EL (cell line): ENCODE measurements at places on chromosomes 5 and 9.

DNA sequence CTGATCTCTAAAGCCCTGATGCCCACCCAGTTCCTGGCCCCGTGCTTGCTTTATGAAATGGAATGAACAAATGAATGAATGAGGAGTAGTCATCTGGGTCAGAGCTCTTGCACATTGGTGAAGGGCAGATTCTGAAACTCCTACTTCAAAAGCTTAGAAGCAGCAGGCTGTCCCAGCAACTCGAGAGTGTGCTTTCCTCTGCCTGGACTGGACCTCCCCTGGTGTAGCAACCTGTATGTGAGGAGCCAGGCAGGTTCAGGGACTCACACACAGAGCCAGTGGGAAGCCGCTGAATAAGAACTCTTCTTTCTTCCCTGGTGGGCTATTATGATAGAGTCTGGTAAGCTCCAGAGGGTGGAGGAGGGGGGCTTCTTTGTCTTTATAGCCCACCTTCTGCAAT, 396.4 kb downstream of the CDK5RAP2 start:
- no peak for DNase-seq

DNA sequence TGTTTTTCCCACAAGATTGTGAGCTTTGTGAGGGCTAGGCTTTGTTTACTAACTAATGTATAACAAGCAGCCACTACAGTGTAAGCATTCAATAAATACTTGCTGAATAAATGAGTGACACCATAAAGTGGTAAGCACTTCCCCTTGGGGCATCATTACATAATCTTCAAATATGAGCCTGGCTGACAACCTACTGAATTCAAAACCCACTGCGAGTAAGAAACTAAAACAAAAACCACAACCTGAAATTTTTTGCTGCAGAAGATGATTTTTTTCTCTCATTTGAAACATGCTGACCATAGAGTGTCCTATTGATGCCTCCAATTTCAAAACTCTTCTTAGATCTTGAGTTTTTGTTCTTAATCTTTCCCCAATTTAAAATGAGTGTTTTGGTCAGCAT, 331.3 kb upstream of the CCNG1 start:
- no peak for DNase-seq

DNA sequence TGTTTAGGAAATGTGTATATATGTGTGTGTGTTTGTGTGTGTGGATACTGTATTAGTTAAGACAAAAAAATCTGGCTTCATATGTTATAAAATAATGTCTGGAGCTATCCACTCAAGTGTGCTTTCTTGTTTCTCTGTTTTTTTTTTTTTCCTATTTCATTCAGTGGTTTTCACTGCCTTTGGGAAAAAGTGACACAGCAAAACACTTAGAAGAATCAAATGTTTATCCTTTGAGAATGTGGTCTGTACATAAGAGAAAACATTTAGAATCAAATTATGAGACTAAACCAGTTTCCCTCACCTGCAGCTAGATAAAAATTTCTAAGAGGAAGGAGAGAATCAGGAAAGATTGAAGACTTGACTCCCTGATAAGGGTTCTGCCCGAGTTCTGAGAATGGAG, 8.1 kb downstream of the TMC1 start:
- no peak for DNase-seq

DNA sequence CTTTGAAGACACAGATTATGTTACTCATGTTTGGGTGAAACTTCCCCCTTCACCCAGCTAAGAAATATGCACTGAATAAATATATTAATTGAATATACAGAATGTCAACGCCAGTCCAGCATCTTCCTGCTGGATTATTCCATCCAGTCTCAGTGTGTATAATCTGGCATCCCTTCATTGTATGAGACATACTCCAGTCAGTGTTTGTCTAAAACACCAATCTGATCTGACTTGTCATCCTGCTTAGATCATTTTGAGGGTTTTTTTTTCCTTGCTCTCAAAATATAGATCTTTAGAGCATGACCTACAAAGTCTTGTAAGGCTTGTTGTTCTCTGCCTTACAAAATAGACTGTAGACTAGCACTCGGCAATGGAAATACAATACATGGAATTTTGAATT, 195.1 kb downstream of the SMARCA2 start:
- DNase-seq, result peak; percentile 16

DNA sequence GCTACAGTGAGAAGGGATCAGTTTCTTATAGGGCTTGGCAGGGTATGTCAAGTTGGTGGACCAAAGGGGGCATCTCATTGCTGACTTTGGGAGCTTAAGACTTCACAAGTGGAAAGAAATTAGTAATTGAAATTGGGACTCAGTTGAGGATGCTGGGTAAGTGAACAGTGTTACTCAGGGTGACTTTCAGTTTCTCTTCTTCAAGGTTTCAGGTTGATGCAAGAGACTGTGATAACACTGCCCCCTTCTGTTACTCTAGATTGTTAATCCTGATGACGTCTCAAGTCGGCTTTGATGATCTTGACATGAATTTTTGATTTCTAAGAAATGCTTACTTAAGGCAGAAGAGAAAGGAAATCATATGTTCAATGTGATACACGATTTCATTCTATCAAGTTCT, 21.3 kb downstream of the KCTD16 start:
- peak; percentile 78 for DNase-seq

DNA sequence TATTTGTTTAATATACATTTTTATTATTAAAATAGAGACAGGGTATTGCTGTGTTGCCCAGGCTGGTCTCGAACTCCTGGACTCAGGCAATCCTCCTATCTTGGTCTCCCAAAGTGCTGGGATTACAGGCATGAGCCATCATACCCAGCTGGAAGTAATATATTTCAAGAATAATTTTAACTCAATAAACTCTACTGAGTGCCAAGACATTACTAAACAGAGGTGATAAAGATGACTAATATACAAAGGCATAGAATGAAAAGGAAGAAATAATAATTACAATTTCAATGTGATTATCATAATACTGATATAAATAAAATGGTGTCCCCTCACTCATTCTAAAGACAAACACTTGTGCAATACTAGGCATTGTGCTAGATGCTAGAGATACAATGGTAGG, 13.9 kb downstream of the GOLPH3 start:
- DNase-seq, result no peak

- DNase-seq, result no peak
These were observed 139.0 kb downstream of the FOCAD start for GRCh38 chr9:20823051-20823450.

GRCh38 chr5:152990649-152991048, 499.8 kb upstream of the GRIA1 start:
- no peak for DNase-seq

- no peak for DNase-seq
These were observed 27.7 kb upstream of the GGTA1 start for GRCh38 chr9:121527371-121527770.

GRCh38 chr9:23379842-23380241, 446.2 kb downstream of the ELAVL2 start:
- no peak for DNase-seq

DNA sequence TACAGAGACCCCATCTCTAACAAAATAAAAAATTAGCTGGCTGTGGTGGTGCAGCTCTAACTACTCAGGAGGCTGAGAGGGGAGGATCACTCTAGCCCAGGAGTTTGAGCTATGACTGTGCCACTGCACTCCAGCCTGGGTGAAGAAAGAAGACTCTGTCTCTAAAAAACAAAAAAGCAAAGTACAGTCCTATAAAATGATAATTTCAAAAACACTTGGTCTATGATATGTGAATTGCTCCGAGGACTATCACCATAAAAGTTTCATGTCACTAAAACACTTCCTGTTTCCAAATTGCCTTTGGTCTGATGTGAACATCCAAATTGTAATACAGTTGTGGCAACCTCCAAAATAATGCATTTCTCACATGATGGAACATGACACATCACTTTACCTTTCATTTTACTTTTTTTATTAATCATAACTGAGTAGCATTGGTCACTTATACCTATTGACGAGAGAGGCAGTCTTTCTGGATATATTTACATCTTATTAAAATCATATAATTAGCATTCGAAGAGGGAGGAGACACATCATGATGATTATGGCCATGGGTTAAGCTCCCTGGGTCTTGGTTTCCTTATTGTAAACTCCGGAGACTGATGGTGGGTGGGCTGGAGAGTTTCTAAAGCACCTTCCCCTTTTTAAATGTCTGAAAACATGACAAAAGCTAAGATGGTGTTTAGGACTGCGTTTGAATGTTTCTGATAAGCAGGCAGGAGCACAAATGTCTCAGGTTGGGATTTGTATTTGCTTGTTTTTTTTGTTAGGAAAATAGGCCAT, 25.8 kb upstream of the CD180 start:
- DNase-seq, result no peak

DNA sequence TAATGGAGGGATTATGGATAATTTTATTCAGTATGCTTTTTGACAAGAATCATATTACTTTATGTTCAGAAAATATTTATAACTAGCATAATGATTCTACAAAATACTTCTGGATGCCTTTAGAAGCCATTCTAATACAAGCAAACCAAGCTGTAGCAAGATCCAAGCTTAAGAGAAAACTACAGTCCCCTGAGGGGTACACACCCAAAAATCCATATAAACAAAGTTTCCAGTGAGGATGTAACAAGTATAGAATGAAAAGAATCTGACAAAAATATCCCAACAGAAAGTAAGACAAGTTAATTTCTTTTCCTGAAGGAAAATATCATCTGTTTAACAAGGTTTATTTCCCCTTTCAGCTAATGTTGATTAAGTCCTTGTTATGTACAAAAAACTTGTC, 53.9 kb downstream of the MLLT3 start:
- DNase-seq, result peak; percentile 28

DNA sequence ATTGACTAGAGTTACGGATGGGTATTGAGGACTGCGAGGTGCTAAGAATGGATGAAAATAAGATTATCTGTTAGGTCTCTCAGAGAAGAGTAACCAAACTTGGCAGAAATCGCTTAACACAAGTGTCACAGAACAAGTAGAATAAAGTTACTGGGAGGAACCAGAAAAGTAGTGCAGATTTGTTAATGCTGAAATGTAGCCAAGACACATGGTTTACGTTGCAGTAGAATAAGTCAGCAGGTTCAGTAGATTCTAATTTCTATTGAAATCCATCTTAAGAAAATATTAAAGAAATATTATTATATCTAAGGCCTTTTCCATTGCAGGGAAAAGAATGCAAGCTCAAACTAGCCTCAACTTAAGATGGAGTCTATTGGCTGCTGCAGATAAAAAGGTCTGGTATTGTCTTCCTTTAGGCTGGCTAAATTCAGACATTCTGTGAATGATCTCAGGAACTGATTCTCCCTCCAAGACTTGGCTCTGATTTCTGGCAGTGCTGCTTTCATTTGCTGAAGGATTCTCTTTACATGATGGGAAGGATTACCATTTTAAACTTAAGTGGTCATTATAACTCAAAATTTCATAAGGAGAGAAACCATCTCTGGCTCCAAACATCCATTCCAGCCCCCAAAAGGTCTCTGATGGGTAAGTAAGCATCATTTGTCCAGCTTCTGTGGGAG, 314.9 kb downstream of the MARCHF11 start:
- DNase-seq, result no peak

DNA sequence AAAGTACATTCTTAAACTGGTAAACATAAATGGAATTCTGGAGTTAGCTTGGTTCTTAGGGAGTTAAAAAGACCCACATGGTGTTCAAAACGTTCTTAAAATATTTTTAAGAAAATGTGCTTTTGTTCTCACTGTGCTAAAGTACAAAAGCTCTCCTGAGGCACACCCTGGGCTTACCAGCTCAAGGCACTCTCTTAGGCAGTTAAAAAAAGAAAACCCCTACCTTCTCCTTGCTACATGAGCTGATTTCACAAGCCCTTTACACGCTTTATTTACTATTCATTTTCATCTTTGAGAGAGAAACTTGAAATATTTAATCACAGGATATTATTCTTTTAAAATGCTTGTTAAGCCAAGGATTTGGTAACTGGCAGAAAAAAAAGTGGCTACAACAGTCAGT, 723.3 kb upstream of the GRAMD2B start:
- no peak for DNase-seq

GRCh38 chr5:170046241-170046640, 59.5 kb upstream of the FOXI1 start:
- no peak for DNase-seq

- DNase-seq, result no peak
These were observed 26.0 kb downstream of the PSIP1 start for GRCh38 chr9:15484802-15485201.

- peak; percentile 21 for DNase-seq
These were observed 80.8 kb downstream of the MAPKAP1 start for GRCh38 chr9:125626187-125626586.

DNA sequence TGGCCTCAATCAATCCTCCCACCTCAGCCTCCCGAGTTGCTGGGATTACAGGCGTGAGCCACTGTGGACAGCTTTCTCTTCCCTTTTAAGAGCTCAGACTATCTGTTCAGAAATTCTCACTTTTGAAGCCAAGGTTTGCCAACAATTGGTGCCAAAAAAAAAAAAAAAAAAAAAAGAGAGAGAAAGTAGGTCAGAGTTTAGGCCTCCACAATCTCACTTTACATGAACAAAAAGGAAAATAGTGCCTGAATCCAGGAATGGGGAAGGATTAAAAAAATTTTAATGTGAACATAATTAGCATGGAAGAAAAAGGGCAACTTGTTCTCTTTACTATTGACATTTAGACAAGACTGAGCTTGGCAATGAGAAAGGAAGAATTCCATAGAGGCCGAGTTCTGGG, 94.1 kb downstream of the NSG2 start:
- no peak for DNase-seq

GRCh38 chr9:132984202-132985070, 5.9 kb downstream of the GFI1B start:
- no peak for DNase-seq

DNA sequence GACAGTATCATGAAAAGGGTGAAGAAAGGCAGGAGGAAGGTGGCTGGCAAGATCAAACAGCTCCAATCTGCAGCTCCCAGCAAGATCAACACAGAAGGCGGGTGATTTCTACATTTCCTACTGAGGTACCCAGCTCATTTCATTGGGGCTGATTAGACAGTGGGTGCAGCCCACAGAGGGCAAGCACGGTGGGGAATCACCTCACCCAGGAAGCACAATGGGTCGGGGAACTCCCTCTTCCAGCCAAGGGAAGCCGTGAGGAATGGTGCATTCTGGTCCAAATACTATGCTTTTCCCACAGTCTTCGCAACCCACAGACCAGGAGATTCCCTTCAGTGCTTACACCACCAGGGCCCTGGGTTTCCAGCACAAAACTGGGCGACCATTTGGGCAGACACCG, 66.8 kb downstream of the CAMSAP1 start:
- DNase-seq, result no peak

GRCh38 chr5:159244163-159244562, 18.9 kb upstream of the UBLCP1 start:
- DNase-seq, result no peak

DNA sequence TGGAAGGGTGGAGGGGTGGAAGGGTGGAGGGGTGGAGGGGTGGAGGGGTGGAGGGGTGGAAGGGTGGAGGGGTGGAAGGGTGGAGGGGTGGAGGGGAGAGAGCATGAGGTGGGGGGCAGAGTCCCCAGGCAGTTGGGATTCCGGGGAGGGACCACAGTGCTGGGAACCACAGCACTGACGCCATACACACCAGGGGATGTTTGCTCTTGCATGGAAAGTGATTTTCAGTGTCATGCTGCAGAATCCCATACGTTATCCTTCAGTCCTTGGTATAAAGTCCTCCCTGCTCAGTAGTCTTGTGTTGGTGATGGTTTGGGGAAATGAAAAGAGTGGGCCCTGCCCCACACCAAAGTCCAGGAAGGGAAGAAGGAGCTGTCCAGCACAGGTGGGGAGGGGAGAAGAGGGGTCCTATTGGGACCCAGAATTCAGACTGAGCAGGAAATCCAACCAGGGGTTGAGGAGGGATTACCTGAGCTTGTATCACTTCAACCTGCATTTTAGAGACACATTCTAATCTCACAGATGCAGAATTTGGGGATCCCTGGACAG, 5.5 kb upstream of the FIBCD1 start:
- DNase-seq, result no peak
